ENCODE measurements at places on chromosomes 16 and 17.

GRCh38 chr17:67110619-67111018, 66.3 kb downstream of the CACNG1 start:
- DNase-seq = no peak

- no peak for DNase-seq
Measured at GRCh38 chr16:69924041-69924775, 26.9 kb upstream of the CLEC18A start.

DNA sequence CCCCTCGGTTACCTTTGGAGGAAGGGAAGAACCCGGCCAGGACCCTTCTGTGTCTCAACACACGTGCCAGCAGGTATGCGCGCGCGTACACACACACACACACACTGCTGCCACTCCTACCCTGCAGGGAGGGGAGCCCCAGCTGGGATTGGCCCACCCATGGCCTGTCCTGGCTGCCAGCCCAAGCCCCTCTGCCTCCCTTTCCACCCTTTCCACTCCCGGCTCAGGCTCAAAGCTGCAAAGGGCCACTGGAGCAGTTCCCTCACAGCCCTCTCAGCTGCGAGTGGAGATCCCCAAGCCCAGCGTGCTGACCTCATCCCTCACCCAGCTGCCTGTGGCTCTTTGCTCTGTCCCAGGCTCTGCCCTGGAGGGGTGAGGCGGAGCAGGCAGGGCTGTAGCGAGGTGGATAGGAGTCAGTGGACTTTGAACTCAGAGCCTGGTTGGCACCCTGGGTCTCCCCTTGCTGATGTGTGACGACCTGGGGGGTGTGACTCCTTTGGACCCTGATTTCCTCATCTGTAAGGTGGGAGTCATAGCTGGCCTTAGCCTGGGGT, 14.5 kb downstream of the KIF19 start:
- DNase-seq = no peak

DNA sequence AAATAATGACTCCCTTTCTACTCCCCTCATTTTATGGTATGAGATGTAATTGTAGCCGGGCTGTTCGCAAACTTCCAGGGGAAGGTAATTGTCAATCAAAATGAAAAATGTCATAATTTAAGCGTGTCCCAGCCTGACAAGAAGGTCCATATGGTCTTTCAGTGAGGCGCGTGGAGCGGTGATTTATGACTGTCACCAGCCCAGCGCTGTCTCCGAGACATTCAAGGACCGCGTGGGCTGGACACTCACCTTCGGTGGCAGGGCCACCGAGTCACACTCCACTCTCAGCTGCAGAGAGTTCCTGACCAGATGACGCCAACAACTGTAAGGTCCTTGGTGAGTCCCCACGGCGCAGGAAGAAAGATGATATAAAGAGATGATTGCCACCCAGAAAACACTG, 157.7 kb upstream of the TNRC6C start:
- DNase-seq = no peak

- no peak for DNase-seq
Measured at GRCh38 chr16:1821861-1822611, 4.6 kb downstream of the HAGH start.

DNA sequence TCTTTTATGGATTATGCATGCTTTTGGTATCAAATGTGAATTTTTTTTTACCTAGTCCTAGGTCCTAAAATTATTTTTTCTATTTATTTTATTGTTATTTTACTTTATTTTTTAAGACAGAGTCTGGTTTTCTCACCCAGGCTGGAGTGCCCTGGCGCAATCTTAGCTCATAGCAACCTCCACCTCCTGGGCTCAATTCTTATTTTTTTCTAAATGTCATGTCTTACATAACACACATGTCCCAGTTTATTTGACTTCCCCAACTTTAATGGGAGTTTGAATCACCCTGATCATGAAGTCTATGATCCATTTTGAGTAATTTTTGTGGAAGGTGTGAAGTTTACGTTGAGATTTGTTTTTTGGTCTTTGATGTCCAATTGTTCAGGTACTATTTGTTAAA, 3.3 kb upstream of the CCL18 start:
- no peak for DNase-seq

GRCh38 chr16:85556456-85557082, 56.6 kb upstream of the GSE1 start:
- no peak for DNase-seq

DNA sequence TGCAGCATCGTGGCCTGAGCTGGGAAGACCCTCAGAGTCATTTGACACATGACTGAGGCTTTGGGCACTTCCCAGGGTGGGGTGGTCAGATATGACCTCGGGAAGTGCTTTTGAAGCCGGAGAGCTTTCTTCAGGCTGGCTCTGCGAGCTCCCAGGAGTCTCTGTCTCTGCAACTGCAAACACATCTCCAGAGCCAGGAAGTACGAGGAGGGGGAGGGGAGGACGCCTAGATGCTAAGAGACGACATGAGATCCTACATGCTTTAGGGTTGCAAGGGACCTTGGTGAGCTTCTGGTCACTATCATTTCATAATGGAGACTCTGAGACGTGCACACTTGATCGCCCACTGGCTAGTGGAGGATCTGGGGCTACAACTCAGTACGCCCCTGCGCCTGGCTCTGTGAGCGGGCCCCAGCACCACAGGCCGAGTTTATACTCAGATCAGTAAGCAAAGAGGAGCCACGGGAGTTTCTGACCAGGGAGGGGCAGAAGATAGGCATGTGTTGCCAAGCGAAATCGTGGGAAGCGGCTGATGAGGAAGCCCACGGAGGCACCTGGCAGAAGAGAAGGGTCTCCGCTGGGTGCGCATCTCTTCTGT, 527 bp upstream of the MGAT5B start:
- DNase-seq = no peak

- no peak for DNase-seq
Measured at GRCh38 chr17:13127921-13128602, 110.2 kb upstream of the ELAC2 start.

DNA sequence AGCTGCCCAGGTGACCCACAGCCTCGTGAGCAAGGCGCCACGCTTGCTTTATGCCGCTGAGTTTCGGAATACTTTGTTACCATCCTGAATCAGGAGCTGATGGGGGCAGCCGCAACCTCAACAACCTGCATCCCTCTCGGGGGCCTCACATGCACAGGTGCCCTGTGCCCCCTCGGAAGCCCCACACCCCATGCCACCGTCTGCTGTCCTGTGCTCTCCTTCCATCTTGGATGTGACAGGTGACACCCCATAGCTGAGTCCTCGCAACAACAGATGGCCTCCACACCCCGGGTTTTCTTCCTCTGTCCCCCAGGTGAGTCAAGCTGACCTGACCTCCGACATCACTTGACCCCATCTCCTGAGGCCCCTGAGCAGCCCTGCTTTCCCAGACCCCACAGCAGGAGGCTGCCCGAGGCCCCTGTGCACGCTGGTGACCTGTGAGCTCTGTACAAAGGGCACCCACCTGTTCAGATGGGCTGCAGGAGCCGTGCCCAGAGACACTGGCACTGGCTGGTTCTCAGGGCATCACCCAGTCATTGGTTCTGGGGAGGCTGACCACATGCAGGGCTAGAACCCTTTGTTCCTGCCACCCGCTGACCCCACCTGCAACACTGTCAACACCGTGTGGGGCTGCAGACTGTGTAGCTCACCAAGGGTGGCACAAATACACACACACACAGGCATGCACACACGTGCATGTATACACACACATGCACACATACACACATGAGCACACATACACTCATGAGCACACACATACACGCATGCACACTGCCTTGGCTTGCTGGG, 57.7 kb downstream of the RMI2 start:
- no peak for DNase-seq

- no peak for DNase-seq
Measured at GRCh38 chr17:15384142-15384787, 42.9 kb upstream of the TEKT3 start.

- no peak for DNase-seq
Measured at GRCh38 chr17:53058031-53058430, 764.7 kb upstream of the KIF2B start.

- no peak for DNase-seq
Measured at GRCh38 chr16:66735891-66736290, 15.5 kb downstream of the DYNC1LI2 start.

DNA sequence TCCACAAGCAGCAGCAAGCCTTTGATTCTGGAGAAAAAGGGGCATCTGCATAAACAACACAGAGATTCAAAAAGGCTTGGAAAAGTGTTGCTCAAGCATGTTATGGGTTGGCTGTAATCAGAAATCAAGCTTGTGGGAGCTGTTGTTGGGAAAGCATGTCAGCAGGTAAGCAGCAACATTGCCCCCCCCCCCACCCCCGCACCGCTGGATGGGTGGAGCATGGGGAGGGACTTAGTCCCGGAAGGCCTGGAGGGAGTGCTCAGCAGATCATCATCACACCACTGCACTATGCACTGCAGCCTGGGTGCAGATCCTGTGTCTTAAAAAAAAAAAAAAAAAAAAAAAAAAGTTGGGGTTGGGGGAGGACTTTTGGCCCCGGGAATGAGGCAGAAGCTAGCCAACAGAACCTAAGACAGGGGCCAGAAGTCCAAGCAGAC, 16.8 kb upstream of the AKAP1 start:
- no peak for DNase-seq

GRCh38 chr16:65490286-65490685, 368.4 kb upstream of the CDH11 start:
- no peak for DNase-seq

DNA sequence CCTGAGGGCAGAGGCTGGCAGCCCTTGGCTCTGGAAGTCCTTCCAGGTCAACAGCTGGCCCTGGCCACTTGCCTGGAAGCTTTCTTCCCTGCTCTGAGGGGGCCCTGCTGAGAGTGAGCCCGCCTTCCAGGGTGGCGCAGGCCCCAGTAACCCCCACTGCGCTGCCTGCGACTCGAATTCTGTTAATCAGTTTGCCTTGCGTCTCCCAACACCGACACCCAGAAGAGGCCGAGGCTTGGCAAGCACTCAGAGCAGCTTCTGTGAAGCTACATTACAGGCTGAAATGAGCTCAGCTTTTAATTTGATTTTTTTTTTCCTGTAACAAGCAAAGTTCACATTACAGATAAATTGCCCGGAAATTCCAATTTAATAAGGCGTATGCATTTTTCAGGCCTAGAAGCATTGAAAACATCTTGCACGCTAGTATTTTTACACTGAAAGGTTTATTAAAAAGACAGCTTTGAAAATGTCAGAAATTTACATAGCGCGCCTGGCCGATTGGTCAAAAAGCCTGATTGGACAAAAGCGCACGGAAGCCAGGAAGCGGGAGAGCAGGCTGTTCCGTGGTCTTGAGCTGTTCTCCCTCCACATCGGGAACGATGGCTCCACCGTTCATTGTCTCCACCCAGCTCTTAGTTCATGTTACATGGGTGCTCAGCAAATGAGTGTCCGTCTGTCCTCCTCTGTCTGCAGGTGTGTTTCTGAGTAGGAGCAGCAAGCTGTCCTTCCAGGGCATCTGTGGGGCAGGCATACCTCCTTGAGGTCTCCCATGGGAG, 65.5 kb upstream of the HSBP1 start:
- DNase-seq = no peak
